Activated naive CD4-positive, alpha-beta T cell (primary cell): ENCODE measurements at places on chromosomes 7 and 10.

DNA sequence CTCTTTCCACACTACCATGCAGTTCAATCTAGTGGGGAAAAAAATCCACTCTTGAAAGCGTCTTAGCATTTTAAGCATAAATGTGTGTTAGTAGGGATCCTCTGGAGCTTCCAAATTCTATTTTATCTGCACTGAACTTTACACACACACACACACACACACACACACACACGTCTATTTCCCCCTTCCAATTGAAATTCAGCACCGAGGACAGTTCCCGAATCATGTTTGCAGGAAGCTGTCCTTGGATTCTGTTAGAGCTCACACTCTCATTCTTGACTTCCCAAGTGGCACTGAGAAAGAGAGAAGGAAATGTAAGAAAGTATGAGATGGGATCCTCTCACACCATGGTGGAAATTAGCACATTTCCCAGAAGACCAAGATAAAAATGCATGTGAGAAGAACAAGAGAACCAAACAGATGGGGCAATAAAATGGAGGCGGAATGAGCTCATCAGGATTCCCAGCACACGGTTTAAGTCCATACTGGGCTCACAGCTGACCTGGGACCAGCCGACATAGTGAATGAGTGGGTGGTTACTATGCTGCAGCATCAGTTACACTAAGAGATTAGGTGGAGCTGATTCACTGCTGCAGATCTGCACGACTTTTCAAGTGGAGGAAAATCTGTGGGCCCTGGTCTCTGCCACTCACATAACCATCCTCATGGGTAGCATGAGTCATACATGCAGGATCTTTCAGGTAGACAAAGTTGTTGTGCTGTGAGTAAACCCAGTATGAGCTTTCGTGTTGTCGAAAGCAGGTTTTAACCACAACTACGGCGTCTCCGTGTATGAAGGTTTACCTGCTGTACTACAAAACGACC lies 3.3 kb upstream of the NPTX2 start:
- DNase-seq = no peak

DNA sequence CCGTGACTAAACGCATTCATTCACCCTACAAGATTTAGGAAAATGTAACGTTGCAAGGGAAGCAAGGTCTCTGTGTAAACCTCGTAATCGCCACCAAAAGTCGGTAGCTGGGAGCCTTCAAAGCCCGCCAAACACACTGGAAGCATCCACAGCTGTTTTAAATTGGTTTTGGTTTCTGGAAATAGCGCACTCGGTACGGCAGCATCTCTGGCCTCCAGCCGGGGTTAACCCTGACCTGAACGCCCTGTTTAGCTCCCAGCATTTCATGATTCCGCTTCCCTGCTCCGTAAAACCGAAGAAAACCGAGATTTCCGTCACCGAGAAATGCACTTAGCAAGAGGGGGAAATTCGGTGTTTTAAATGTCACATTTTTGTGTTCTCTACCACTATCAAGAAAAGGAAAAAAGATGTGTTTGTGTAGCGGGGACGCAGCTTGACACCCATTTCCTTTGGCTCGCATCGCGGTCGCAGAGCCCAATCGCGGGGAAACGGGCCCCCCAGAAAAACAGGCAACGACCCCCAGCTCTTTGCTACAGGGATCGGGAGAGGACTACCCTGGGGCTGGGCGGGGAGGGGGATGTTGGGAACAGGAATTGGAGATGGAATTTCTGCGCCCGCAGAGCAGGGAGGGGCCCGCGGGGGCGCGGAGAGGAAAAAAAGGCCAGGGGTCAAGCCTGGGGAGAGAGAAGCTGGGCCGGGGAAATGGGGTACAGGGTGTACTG lies 646 bp downstream of the SGCE start:
- DNase-seq = no peak

DNA sequence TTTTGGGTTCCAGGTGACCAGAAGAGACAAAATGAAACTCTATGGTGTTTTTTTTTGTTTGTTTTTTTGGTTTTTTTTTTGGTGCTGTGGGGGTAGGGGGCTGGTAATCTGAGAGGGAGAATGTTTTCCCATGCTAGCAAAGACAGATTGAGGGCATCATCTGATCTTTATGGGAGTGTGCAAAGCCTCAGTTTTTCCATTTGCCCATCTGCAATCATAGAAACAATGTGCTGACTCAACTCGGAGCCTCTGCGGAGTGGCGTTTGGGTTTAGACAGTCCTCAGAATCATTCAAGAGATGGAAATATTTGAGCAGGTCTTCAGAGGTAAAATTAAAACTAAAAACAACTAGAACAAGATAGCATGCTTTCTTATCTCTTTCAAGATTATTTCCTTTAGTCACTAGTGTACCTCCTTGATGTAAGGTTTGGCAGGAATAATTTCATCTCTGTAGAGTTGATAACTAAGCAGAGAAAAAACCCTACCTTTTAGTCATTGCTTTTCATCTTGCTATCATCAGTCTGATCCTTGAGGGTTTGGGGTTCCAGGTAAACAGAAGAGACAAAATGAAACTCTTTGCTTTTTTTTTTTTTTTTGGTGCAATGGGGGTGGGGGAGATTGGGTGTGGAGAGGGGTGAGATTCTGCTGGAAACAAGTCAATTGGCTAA lies 18.0 kb downstream of the CNNM2 start:
- DNase-seq = no peak

- DNase-seq = no peak
These were observed 189.2 kb upstream of the GALNT17 start for GRCh38 chr7:70942791-70943190.

- peak; percentile 39 for DNase-seq
These were observed 167.1 kb upstream of the ADO start for GRCh38 chr10:62637249-62638061.

DNA sequence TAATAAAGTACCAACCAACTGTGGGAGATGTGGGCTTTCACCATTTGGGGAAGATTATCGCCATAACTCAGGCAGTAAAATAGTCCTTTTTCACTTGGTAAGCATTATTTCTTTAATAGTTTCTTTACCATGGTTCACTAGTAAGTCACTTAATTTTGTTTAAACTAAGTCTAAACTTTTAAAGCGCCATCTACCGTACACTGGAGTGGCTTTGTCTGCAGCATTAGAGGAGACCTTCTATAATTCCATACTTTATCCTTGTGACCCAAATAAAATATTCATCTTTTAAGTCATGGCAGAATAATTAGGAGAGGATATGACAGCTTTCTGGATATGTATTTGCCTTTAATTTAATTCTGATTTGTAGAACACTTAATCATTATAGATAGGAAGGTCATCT lies 468.0 kb downstream of the MAGI2 start:
- DNase-seq = no peak

DNA sequence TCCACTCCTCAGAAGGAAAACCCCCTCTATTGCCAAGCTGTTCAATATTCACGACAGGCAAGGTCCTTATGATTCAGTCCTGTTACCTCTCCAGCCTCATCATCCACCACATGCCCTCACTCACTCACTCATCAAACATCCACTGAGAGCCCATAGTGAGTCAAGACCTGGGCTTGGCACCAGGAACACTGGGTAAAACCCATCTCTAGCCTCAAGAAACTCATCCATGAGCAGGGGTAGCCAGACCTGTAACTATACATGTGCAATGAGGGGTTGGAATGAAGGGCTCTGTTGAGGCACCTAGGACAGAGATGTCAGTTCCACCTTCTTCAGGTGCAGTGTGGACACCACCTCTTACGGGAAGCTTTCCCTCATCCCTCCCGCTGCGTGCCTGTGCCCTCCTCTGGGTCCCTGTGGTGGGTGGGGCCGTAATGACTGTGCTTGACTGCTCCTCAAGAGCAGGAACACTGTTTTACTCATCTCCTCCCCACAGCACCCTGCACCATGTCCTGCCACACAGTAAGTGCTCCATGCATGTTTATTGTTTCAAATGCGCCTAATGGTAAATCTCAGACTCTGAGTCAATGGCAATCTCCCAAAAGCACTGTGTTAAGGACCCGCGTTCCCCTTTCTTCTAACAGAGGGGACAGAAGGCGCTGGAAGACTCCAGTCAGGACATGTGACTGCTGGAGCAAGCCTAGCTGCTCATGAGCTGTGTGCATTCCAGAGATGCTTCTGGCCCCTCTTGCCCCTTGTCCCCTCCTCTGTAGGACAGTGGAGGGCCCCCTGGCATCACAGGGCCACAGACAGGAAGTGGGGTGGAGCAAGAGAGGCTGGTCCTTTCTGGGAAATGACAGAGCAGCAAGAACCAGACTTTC lies 95.4 kb downstream of the HIPK2 start:
- DNase-seq = no peak

GRCh38 chr7:74464931-74465886 lies 11.5 kb downstream of the GTF2IRD1 start:
- DNase-seq = no peak

DNA sequence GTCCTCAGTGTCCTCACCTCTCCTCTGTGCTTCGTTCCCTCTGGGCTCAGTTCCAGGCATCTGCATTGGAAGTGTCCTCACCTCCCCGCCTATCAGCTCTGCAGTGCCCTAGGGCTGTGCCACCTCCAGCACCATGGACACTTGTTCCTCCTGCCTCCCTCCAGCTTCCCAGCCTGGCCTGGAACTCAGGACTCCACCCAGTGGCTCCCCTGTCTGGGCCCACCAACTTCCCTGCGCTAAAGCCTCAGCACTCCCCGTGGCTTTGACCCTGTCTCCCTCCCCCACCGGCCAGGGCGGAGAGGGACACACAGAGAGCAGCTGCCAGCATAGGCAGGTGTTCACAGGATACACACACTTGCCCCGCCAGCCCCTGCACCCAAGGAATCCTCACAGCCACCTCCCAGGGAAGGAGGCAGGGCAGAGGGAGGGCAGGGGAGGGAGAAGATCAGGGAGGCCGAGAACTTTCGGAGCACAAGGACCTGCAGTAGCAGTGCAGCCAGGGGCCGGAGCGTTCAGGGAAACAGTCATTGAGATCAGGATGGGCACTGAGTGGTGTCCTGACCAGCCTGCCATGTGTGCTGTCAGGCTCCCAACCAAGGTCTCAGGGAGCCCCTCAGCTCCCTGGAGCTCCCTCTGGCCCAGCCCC lies 31.3 kb downstream of the ANXA8 start:
- no peak for DNase-seq

DNA sequence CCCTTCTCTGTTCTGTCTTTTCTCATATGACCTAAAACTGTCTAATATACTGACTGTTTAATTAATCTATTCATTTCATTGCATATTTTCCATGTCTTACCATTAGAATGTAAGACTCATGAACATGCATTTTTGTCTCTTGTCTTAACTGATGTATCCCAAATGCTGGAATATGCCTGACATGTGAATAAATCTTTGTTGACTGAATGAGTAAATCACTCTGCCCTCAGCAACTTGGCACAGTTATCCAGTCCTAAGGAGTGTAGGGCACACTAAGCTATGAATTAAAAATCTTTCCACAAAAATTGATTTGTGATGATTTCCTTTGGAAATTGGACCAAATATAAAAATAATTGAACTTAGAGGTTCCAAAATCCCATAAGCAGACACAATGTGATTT lies 111.3 kb downstream of the ETV1 start:
- DNase-seq = no peak

DNA sequence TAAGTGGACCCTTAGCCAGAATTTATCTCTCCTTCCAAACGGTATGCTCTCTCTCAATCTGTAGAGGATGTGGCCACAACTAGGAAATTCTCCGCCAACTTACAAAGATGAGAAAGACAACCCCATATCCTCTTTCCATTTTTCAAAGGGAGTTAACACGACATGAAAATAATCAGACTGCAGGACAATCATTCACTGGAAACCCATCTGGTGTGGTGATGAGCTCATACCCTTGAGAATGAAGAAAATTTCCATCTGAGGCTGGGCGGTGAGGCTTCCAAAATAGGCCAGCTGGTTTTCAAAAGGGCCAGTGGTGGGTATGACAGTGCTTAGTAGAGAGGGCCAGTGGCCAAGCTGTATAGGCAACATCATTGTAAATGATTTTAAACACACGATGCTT lies 369.6 kb downstream of the FRMD4A start:
- no peak for DNase-seq

GRCh38 chr7:41133690-41134299 lies 569.1 kb downstream of the INHBA start:
- DNase-seq = no peak

GRCh38 chr10:100562008-100562672 lies 26.4 kb downstream of the HIF1AN start:
- DNase-seq = peak; percentile 57

- DNase-seq = no peak
These were observed 253.6 kb downstream of the KIF20B start for GRCh38 chr10:89954787-89955566.

GRCh38 chr10:110951381-110951780 lies 32.0 kb downstream of the SHOC2 start:
- DNase-seq = no peak

GRCh38 chr10:131577786-131578471 lies 266.4 kb upstream of the TCERG1L start:
- DNase-seq = no peak

DNA sequence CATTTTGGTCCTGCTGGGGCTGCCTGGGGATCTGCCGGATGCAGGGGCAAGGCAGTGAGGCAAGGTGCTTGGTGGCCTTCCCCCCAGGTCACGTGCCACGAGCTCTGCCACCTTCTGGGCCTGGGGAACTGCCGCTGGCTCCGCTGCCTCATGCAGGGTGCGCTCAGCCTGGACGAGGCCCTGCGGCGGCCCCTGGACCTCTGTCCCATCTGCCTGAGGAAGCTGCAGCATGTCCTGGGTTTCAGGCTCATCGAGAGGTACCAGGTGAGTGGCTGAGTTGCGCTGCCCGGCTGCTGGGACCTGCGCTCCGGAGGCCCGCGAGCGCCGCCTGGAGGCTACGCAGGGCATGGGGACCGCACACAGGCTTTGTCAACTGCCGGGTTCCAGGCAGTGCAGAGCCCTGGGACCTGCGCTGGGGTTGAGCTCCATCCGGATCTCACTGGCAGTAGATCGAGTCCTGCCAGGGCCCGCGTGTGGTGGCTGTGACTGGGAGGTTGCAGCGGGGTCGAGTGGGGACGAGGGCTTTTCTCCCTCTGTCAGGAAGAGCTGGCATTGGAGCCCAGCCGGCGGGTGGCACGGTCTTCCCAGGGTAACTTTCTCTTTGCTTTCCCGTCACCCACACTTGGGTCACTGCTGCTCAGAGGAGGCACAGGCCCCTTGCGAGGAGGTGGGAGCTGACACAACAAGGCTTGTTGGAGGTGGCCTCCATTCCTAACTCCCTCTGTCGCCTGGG lies 21.7 kb downstream of the AMZ1 start:
- DNase-seq = peak; percentile 71

- no peak for DNase-seq
These were observed 27.9 kb upstream of the HPS1 start for GRCh38 chr10:98474628-98475027.

GRCh38 chr10:95626500-95626899 lies 30.0 kb downstream of the ALDH18A1 start:
- no peak for DNase-seq

GRCh38 chr10:12716042-12716441 lies 285.5 kb downstream of the CCDC3 start:
- DNase-seq = no peak

DNA sequence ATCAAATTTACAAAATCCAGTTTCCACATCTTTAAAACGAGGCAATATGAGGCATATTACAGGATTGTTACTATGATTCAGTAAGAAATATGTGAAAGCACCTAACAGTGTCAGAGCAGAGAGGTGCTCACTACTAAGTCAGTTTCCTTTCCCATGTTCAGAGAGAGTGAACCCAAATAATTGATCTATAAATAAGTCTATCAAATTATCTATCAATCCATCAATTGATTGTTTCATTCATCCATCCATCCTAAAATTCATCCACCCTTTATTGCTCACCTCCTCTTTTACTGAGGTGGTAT lies 340.8 kb downstream of the SUGCT start:
- no peak for DNase-seq

GRCh38 chr7:66575398-66575797 lies 53.3 kb upstream of the KCTD7 start:
- no peak for DNase-seq

GRCh38 chr10:108956149-108956548 lies 967.2 kb downstream of the XPNPEP1 start:
- DNase-seq = no peak

- DNase-seq = no peak
These were observed 1.4 kb downstream of the HABP2 start for GRCh38 chr10:113554214-113554613.
